ENCODE measurements at places on chromosomes 2 and 18.

- DNase-seq = no peak
These were observed 47.1 kb downstream of the KCMF1 start for GRCh38 chr2:85018049-85018447.

GRCh38 chr2:230925443-230925878 is 419 bp upstream of the GPR55 start:
- DNase-seq = no peak

GRCh38 chr2:15388406-15389325 is 172.5 kb downstream of the NBAS start:
- DNase-seq = no peak

GRCh38 chr2:9968553-9969497 is 17.3 kb downstream of the GRHL1 start:
- DNase-seq = no peak

GRCh38 chr2:217964275-217965161 is 38.3 kb downstream of the TNS1 start:
- no peak for DNase-seq

DNA sequence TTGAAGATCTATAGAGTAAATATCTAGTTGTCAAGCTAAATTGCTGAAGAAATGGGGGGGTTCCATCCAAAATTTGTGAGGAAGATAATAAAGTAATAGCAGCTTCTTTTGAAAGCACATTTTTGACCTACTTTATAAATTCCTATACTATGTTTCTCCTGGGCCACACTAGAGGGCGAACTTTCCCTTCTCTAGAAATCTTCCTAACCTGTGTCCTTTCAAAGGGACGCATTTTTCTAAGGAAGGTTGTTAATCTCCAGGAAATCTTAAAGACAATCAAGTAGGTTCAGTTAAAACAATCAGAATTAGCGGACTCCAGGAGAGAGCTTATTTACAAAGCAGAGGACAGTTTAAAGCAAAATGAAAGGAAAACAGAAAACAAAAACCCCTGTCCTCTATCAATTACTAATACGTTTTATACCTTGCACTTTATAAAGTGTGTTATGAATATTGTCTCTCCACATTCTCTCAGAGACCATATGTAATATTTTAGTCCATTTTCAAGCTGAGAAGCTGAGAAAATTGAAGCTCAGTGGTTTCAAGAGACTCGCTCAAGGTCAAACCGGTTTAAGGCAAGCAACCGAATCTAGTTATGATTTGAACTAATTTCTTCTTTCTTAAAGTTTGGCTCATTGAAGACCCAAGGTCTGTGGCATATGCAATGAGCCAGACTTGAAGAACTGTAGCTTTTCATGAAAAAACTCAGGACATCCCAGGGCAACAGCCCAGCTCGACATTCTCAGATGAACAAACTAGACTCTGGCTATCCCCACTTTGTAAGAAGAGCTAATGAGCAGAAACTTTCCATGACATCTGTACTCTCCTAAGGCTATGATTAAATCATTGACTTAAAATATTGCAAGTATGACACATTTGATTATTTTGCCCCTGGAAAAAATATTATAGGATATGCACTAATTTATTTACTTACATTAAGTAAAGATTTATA is 273.6 kb downstream of the PAX3 start:
- DNase-seq = no peak

GRCh38 chr2:217901835-217902378 is 100.9 kb downstream of the TNS1 start:
- DNase-seq = no peak

- no peak for DNase-seq
These were observed 464.2 kb upstream of the UBE2E3 start for GRCh38 chr2:180516232-180516631.

GRCh38 chr2:198961547-198961946 is 496.2 kb downstream of the SATB2 start:
- DNase-seq = no peak

DNA sequence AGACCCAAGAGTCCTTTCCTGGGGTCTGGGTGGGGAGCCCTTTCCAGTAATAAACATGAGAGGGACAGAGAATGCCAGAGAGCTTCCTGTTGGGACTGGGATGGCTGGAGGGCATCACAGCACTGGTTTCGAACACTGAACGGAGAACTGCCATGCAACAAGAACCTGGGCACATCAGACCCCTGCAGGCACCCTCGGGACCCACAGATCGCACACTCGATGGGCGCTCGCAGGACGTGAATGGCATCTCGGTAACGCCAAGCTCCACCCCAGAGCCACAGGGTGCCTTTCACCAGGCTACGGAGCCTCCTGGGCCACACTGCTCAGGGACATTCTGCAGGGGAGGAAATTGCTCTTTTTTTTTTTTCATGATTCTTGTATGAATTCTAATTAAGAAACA is 25.1 kb downstream of the SLC66A2 start:
- DNase-seq = no peak

- no peak for DNase-seq
These were observed 7.1 kb downstream of the ACVR1 start for GRCh38 chr2:157868993-157869392.

GRCh38 chr2:33391529-33392255 is 84.8 kb upstream of the RASGRP3 start:
- DNase-seq = no peak
